ENCODE measurements at places on chromosomes 11 and 22.

DNA sequence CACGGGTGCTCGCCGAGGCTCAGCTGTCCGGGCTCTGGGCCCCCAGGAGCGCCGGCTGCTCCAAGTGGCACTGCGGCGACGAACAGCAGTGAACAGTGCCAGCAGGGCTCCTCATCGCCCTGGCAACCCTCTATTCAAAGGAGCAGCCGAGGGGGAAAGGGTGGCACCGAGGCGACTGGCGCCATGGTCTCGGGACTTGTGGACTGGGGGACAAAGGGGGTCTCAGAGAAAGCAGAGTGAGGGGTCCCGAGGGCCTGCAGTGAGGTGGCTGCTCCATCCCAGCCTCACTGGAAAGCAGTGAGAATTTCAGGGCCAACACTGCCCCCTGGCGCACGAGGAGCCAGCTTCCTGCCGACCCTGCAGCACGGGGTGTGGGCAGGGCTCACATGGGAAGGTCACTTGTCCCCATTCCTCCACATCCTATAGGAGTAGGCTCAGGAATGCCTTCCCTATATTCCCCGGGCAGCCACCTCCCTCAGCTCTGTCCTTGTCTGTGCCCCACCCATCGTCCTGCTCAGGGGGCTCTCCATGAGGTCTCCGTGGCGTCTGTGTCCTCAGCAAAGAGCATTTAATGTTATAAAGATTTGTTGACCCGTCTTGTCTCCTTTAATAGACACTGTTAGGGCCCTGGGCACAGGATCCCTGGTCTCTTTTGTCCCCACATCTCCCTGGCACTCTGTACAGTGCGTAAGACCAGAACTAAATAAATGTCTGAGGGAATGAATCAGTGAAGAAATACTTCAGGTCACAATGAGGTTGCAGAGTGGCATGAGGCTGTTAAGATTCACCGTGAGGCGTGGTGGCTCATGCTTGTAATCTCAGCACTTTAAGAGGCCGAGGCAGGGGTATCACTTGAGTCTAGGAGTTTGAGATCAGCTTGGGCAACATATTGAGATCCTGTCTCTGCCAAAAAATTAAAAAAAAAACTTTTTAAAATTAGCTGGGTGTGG, 26.4 kb downstream of the LRFN4 start:
- DNase-seq, result peak; percentile 27

DNA sequence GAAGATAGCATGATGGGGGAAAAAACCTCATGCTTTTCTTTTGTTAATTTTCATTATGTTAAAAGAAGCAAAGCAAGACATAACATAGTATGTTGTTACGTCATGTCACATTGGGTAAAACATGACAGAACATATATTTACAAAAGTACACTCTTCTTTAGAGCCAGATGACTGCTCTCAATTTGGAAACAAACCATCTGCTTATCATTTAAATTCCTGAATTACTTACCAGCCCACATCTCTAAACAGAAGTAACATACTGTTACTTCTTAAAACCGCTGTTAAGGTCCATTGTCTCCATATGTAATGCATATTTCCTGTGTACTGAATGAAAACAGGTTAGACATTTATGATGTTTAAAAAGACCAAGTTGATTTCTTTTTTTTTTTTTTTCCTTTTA, 100.0 kb downstream of the TMEM135 start:
- no peak for DNase-seq

DNA sequence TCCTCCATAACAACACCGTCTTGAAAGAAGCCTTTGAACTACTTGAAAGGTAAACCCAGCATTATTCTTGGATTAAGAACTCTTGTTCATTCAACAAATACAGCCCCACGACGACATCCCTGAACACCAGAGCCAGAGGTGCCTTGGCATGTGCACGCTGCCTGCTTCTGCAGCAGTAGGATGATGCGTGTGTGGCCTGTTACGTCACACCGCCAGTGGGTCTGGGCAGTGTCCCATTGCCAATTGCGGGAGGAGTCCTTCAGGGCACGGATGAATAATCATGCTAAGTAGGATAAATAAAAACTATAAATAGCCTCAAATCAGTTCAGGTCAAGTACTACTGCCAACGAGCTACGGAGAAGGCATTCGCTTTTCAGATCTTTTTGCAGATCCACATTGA, 380.5 kb downstream of the SHANK2 start:
- no peak for DNase-seq

DNA sequence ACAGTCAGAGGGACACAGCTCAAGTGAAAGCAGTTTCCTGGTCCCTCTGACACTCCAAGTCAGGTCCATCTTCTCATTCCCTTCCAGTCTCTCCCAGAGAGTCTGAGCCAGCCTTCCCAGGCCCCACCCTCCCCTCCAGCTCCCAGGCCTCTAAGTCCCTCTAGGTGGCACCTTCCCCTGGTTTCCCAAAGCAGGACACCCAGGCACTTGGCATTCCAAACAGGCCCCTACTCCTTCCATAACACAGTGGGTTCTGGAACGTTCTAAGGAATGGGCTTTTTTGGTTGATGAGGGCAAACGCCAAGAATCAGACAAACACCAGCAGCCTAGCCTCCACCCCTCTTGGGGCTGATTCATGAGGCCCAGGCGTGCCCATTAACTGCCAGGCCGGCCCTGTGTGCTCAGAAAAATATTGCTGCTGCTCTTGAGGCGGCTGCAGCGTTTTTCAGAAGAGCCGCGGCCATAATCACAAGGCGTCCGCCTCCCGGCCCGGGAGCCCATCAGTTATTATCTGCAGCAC, 418.7 kb downstream of the SOX6 start:
- DNase-seq, result no peak

All from MV-4-11 (cell line).